ENCODE measurements at places on chromosomes 7 and 10. TPM values are rescaled to one million over a fixed set of nuclear protein-coding genes. Genes with fewer than 3 reads are reported as not detected.

The SORCS1 gene
- 5.1 TPM for polyA plus RNA-seq

The UCMA gene
- 0.95 TPM for polyA plus RNA-seq

The TWIST1 gene
- 4.8 TPM for polyA plus RNA-seq

The MYL10 gene
- 23.1 TPM for polyA plus RNA-seq

The WNT16 gene
- polyA plus RNA-seq, result 0.22 TPM

The COPS6 gene
- polyA plus RNA-seq, result 78.2 TPM

The SFXN2 gene
- 6.3 TPM for polyA plus RNA-seq

The PRTFDC1 gene
- polyA plus RNA-seq, result 13.5 TPM

The CYP26A1 gene
- not detected for polyA plus RNA-seq

The GFRA1 gene
- 22.2 TPM for polyA plus RNA-seq

The NAT16 gene
- polyA plus RNA-seq, result not detected

The MEOX2 gene
- polyA plus RNA-seq, result 52.5 TPM

The TMEM72 gene
- polyA plus RNA-seq, result 0.18 TPM

Data from forelimb muscle (tissue), 1 donor.